ENCODE measurements at places on chromosomes 3 and 15.

DNA sequence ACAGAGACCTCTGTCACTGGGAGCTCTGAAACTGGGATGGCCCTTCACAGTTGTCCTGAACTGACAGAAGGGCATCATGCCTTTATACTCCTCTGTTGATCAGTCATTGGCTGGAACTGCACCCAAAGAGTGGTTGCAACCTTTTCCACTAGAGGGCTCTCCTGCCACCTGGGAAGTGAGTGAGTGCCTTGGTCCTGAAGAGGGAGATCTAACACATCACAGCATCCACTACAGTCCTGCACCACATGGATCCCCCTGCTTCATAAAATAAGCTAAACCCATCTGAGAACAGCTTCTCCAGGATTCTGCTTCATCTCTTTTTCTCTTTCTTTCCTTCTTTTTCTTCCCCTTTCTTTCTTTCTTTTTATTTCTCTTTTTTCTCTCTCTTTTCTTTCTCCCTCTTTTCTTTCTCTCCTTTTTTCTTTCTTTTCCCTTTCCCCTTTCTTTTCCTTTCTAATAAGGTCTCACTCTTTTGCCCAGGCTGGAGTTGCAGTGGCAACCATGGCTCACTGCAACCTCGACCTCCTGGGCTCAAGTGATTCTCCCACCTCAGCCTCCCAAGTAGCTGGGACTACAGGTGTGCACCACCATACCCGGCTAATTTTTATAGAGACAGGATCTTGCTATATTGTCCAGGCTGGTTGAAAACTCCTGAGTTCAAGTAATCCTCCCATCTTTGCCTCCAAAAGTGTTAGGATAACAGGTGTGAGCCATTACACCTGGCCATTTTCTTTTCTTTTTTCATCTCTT is 42.8 kb upstream of the RAF1 start:
- DNase-seq: peak; percentile 63

DNA sequence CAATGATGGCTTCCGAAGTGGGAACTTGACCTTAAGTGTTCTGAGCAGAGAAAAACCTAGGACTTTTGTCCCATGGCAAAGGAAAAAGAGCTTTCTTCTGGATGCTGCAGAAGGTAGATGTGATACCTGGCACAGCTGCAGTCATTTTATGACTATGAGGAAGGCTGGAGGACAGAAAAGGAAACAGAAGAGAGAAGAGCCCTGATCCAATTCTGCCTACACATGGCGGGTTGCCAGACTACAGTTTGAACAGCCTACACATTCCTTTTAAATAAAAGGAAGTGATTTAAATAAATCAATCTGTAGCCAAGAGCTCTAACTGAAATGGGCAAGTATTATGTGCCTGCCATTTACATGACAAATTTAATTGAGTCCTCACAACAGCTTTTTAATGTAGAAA is 43.6 kb upstream of the CHRNB4 start:
- DNase-seq: no peak

GRCh38 chr3:158420654-158421396 is 150.2 kb upstream of the MLF1 start:
- DNase-seq: no peak

GRCh38 chr3:66409771-66410754 is 90.8 kb downstream of the LRIG1 start:
- no peak for DNase-seq

DNA sequence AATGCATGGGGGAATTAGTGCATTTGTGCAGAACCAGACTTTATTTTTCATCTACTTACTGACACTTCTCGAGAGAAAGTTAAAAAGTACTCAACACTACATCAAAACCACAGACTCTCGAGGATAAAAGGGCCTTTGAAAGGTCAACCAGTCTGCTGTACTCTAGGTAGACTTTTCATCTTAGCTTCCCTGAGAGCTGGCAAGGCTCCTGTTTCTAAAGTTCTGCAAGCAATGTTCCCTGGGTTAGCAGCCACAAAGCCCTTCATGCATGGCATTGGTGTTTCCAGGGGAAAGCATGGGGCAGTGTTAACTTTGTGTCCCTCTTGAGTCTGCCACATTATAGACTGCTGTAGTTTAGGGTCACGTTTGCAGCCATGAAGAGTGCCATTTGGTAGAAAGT is 106.4 kb upstream of the PFN2 start:
- DNase-seq: no peak

DNA sequence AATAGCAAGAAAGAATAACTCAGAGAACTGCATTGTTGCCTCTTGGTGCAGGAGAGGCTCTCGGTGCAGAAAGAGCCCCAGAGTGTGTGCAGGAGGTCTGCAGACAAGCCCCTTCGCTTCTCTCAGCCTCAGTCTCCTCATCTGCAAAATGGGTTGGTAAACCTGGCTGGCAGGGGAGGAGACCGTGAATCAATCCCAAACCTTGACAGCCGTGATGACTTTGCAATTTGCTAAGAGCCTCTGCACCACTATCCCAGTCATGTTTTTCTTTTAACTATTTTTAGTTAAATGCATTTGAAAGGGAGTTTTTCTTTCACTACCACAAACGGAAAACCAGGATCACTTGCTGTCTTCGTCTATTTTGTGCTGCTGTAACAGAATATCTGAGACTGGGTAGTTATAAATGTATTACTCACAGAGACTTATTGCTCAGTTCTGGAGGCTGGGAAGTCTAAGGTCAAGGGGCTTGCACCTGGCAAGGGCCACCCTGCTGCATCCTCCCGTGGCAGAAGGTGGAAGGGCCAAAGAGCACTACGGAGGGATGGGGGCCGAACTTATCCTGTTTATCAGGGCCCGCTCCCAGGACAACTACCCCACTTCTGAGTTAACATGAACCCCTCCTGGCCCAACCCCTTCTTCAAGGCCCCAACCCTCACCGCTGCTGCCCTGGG is 14.2 kb upstream of the IQSEC1 start:
- no peak for DNase-seq

GRCh38 chr3:46619845-46620778 is 7.8 kb downstream of the FAM240A start:
- DNase-seq: no peak

Measured in activated T-cell treated with anti-CD3 and anti-CD28 coated beads, Interleukin-2, amount 50 U/mL, for 72 hours (primary cell).